Stimulated activated naive CD4-positive, alpha-beta T cell treated with Interleukin-2 at 50 U/mL for 16 hours (primary cell): ENCODE measurements at places on chromosomes 5 and 9.

DNA sequence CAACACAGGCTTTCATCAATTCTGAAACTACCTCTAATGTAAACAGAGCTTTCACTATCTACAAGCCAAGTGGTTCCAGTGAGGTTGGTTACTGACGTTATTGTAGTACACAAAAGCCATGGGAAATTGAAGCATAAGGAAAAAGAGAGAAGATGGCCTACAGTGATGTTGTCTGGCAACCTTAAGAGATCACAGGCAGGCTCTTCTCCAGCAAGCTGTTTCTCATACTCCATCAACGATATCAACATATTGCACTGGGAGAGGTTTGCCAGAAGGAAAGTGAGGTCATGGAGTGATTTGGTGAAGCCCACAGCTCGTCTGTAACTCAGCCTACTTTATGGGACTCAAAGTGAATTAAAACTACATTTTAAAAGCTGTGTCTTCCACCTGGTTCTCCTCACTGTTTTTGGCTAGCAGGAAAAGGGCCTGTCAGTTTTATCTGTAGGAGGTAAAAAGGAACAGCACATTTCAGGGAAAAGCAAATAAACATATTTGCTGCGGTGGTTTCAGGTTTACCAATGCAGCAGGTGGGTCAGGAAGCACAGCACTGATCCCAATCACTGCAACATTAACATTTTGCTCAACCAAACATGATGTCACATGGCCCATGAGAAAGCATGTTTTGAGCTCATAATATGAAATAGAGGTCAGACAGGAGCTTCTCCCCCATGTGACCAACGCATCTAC lies 72.9 kb downstream of the ARSB start:
- no peak for DNase-seq

GRCh38 chr9:9920425-9921060 lies 692.3 kb downstream of the PTPRD start:
- DNase-seq, result no peak

GRCh38 chr9:122055701-122056100 lies 37.4 kb downstream of the TTLL11 start:
- DNase-seq, result no peak

DNA sequence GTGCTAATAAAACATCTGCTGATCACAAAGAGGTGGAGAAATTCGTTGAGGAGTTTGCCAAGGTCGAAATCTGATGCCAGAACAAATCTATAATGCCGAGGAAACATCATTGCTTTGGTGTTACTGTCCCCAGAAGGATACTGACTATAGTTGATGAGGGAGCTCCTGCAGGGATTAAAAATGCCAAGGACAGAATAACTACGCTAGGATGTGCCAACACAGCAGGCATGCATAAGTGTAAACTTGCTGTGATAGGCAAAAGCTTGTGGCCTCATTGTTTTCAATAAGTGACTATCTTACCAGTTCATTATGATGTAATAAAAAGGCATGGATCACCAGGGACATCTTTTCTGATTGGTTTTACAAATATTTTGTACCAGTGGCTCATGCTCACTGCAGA lies 66.8 kb upstream of the ADCY2 start:
- DNase-seq, result no peak

DNA sequence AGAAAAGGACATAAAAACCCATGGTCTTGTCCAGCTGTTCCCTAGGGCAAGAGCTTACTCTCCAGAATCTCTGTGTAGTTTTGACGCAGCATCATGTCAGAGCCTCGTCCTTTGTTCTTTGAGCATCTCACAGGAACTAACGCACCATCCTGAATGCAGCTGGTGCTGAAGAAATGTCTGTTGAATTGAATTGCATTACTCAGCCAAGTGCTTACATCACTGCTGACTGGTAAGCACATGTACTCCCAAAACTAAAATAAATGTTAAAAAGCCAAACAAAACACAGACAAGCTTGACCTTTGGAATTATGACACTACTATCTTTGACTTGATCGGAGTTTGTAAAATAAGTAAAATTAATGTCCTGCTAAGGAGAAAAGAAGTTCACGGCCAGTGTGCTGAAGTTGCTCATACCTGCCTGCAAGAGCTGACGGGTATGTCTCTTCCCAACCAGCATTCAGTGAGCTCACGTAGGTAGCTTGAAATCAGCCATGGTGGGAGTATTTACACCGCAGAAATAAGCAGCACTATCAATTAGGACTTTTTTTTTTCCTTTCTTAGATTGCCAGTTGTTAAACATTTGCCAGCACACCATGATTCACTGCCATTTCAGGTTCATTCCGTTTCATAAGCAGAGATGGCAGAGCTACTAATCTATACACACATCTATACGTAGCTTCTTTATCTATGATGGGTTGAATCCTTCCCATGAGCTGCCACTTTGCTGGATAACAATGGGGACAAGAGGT lies 310.6 kb upstream of the MSX2 start:
- no peak for DNase-seq
